ENCODE measurements at places on chromosomes 6 and 20. TPM values are rescaled to one million over a fixed set of nuclear protein-coding genes. Genes with fewer than 3 reads are reported as not detected.

The SOX18 gene
- 33.7 TPM for total RNA-seq

The MROH8 gene
- total RNA-seq = 5.2 TPM

The NKX2-2 gene
- not detected for total RNA-seq

The PRPF6 gene
- 51.2 TPM for total RNA-seq

The PDE7B gene
- total RNA-seq = 4.3 TPM
